ENCODE measurements at places on chromosomes 2 and 18. TPM values are rescaled to one million over a fixed set of nuclear protein-coding genes. Genes with fewer than 3 reads are reported as not detected.

TUBA3E gene
- not detected for total RNA-seq

CCDC74A gene
- total RNA-seq: 3.8 TPM

SH3RF3 gene
- total RNA-seq: 3.4 TPM

DNA sequence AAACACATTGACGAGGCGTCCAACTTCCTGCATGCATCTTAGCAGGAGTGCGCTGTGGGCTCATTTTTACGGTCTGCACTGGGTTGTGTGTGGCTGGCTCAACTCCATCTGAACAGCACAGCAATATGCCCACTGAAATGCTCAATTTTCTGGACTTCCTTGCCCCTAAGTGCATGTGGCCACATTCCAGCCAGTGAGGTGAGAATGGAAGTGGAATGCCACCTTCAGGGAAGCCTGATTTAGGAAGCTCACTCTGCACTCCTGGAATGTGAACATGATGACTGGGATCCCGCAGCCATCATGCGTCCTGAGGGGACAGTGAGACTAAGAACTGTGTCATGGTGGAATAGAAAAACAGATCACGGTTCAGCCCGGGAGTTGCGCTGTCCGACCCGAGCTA is 76.2 kb downstream of the PSMG2 start:
- DNase-seq: no peak

GRCh38 chr2:99949530-99949929 is 192.9 kb downstream of the AFF3 start:
- no peak for DNase-seq

DNA sequence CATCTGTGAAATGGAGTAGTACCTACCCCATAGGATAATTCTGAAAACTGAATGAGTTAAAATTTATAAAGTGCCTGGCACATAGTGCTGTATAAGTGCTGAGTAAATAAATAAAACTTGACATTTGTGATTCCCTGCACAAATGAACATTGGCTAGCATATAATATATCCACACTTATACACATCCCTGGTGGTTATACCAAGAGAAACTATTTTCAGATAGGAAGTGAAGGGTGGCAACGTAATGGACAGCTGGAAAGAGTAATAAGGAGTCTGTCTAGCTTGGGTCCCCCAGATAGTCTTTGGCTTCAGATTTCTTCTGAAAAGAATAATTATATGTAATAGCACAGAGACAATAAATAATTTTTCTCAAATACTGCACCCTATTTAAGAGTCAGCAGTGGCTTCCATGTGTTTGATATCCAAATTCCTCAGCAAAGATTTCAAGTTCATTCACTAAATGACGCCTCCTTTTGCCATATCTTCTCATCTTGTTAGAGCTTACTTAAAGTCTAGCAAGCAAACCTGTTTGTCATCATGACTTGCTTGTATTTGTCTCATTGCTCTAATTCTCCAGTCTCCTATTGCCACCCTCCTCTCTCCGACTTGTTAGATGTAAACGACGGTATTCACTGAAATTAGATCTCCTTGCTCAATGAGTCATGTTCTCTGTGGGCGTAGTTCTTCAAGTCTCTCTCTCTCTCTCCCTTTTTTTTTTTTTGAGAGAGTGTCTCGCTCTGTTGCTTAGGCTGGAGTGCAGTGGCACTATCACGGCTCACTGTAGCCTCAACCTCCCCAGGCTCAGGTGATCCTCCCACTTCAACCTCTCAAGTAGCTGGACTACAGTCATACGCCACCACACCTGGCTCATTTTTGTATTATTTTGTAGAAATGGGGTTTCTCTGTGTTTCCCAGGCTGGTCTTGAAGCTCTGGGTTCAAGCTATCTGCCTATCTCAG is 8.7 kb upstream of the ADGRF3 start:
- peak; percentile 97 for DNase-seq

DNA sequence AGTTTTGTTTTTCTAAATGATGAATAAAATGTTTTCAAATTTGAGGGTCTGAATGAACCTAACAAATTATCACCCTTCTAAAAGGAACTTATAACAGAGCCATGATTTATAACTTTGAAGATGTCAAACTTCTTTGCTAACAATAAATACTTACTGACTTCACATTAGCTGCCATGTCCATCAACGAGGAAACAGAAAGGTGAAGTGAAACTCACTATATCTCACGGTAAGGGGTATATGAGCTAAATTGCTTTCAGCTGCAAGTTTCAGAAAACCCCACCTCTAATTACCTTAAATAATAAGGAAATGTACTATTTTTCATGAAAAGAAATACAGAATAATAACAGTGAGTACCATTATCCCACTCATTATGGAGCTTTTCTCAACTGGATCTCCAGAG is 350.8 kb upstream of the NT5C1B start:
- DNase-seq: no peak

DNA sequence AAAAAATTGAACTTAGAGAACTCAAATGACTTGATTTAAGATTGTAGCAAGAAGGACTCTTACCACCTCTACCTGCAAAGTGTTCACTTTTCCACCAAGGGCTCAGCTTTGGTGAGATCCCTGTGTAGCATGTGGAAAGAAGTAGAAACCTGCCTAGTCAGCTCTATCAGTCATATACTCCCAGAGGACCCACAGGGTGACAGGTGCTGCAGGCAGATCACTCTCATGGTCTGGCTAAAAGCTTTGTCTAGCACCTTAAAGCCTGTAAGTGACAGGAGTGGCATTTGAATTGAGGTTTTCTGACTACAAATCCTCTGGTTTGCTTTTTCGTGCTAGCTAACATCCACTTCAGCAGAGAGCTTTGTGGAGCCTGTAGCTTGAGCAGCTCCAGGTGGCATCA is 18.7 kb upstream of the NEMP2 start:
- no peak for DNase-seq
